Activated gamma-delta T cell treated with anti-CD3 and anti-CD28 coated beads, Interleukin-2, amount 50 U/mL, for 16 hours (primary cell): ENCODE measurements at places on chromosomes 1 and 21.

GRCh38 chr1:231983588-231984193, 357.1 kb downstream of the DISC1 start:
- DNase-seq: no peak

GRCh38 chr1:33039840-33040239, 3.2 kb upstream of the AK2 start:
- no peak for DNase-seq

DNA sequence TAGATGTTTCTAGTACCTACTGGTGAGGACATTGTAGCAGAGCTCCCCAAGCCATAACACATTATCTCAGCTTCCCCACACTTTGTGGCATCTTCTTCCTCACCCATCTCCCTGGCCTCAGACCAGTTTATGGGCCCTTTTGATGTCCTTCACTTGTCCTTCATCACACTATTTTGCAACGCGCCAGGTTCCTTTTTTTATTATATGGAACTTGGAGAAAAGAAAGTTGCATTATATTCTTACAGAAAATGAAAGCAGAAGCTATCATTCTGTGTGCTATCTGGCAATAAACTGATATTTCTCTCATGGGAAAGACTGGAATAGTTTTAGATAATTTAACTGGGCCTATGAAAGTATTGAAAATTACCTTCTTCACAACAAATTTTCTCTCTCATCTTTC, 196.9 kb upstream of the ETV3 start:
- no peak for DNase-seq

DNA sequence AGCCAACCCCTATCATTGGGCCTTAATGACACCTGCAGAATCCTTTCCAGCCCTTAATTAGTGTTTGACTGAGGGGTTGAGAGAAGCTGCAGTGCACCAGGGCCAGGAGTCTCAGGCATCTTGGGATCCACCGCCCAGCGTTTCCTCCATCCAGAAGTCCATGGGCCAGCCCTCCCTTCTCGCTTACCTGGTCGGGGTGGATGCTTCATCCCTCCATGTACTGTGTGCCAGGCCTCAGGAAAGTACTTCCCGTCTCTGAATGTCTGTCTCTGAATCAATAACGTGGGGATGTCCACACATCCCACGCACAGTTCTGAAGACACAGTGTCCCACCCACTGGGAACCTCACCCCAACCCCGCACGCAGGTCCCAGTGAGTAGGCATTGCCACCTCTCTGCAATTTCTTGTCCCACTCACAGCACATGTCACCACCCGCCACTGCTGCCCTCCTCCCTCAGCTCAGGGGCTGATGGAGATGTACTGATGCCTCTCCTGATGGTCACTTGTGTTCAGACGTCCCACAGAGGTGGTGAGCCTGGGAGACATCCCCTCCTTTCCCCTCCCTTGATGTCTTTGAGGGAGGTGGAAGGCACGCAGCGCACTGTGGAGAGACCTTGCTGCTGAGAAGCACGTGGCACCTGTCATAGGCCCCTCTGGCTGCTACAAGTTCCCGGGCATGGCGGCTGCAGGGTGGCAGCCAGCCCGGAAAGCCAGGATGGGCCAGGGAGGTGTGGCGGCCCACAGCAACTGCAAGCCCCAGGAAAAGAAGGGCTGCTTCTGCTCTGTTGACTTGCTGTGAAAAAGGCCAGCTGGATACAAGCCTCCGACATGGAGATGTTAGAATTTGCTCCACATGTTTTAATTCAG, 29.4 kb upstream of the PRSS38 start:
- DNase-seq: no peak

DNA sequence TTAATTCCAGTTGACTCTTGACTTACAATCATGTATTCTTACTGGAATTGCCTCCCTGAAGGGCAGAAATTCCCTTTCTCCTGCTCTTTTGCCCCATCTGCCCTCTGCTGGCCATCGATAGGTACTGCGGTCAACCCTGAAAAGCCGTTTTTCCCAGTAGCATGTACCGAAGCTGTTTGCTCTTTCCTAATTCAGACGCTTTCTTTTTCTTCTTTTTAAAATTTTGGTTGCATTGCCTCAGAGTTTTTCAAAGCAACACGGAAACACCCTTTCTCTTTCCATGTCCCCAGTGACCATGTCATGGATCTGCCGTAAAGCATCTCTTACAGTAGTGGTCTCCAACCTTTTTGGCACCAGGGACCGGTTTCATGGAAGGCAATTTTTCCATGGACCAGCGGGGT, 164.2 kb upstream of the C1orf21 start:
- DNase-seq: no peak

- DNase-seq: no peak
Measured at GRCh38 chr1:204814166-204814884, 56.3 kb upstream of the NFASC start.

GRCh38 chr1:67723620-67724019, 38.6 kb downstream of the GADD45A start:
- no peak for DNase-seq

GRCh38 chr1:44059212-44059611, 27.9 kb upstream of the SLC6A9 start:
- no peak for DNase-seq

DNA sequence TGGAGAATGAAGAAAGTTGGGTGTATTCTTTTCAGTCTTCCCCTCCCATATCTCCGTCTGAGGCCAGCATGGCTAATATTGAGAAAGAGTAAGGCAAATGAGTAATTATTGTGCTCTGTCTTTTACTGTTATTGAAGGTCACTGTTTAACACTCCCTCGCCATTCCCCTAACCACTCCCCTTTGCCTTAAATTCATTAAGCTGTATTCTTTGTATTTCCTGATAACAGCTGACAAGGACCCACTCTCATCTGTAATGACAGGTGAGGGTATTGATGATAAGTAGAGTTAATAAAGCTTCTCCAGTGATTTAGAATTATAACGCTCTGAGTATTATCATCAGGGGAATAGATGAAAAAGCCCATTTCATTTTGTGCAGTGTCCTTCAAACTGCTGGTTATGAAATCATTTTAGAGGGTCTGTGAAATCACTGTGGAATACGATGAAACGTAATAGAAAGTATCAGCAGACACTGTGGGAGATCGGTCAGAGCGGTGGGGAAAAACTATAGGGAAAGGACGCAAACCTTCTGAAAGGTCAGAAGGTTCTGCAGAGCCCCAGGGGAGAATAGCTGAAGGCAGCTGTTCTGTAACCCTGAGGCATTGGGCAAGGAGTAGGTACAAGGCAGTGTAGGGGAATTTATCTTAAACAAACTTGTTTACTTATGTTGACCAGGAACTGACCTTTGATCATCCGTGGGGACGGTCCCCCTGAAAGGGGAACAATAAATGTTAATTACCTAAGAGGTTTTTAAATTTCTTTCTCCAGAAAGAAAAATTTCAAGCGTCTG, 46.3 kb upstream of the CACYBP start:
- DNase-seq: no peak

GRCh38 chr1:98260839-98261238, 340.0 kb upstream of the DPYD start:
- DNase-seq: no peak

GRCh38 chr1:245091818-245092637, 62.8 kb upstream of the KIF26B start:
- DNase-seq: no peak

DNA sequence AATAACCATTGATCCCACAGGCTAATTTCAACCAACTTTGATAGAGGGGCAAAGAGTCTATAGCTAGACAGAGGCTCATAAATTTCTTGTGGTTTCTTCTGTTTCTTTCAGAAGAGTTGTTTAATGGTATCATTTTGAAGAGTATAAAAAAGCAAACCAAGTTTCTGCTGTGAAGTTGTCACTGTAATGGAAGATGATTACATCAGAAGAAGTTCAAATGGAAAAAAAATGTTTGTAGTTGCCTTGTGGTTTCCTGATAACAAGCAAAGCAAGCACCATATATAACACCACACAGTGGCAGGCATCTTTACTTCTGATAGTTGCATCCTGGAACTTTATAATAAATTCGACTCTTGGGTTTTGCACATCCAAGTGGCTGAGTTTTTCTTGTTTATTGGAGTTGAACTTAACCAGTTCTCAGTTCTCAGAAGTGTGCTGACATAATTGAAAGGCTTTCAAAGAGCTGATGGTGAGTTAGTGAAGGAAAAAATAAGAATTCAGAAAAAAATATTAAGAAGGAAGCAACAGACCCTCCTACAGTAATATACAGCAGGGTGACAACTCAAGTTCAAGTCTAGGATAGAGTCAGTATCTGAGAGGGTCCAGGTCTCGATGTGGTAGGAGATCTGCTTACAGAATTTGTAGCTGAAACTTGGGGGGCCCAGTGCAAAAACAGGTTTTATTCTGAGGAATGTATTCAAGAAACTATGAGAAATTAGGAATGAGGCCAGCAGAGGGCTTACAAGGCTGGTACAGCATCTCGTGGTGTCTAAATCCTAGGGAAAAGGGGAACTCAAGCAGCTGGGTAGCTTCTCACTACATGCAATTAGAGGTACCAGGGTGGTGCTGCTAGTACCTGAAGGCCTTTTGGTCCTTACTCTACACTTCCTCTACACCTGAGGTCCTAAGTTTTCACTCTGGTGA, 123.5 kb downstream of the CRB1 start:
- DNase-seq: no peak

DNA sequence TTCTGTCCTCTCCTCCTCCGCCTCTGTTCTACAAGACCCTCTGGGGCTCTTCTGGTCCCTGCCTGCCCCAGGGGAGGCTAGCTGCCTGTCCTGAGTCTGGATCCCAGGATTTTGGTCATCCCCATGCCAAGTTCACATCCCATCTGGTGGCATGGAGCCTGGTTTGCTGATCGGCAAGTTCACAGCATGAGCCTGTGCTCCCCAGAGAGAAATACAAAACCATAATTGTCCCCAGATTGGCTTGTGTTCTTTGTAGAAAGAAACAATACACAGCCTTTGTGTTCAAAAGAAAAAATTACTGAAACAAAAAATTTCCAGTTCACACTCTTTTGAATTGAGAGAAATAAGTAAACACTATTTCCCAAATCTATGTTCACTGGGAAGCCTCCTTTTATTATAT, 149.4 kb upstream of the ZC3H12A start:
- DNase-seq: no peak

GRCh38 chr21:42691901-42692559, 38.6 kb downstream of the PDE9A start:
- no peak for DNase-seq

GRCh38 chr1:231643935-231644237, 17.3 kb downstream of the DISC1 start:
- DNase-seq: no peak
